ENCODE measurements at places on chromosomes 4 and X.
A peak's percentile ranks its signal among the peaks of the same experiment; 100 is the strongest.

GRCh38 chr4:113725963-113726362 is 35.6 kb downstream of the CAMK2D start:
- DNase-seq, result no peak

- peak; percentile 4 for DNase-seq
Measured at GRCh38 chrX:152915541-152916241, 17.8 kb downstream of the ZNF185 start.

GRCh38 chrX:53718073-53718472 is 31.6 kb upstream of the HUWE1 start:
- no peak for DNase-seq

DNA sequence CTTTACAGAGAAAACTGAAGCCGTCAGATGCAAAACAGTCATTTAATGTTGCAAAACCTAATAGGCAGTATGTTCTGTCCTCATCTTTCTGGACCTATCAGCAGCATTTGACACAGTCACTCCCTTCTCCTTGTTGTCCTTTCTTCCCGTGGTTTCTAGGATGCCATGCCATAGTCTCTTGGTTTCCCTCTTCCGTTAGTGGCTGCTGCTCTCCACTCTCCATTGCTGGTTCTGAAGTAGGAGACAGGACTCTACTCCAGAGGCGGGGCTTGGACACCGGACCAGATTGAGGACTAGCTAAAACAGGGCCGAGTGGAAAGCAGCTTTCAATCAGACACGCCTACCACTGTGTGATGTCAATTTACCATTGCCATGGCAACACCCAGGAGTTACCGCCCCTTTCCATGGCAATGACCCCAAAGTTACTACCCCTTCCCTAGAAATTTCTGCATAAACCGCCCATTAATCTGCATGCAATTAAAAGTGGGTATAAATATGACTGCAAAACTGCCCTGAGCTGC is 88.8 kb upstream of the CCDC160 start:
- no peak for DNase-seq

- no peak for DNase-seq
Measured at GRCh38 chrX:52576946-52577345, 60.1 kb upstream of the XAGE1B start.

GRCh38 chrX:65677954-65678469 is 10.6 kb downstream of the MSN start:
- no peak for DNase-seq

DNA sequence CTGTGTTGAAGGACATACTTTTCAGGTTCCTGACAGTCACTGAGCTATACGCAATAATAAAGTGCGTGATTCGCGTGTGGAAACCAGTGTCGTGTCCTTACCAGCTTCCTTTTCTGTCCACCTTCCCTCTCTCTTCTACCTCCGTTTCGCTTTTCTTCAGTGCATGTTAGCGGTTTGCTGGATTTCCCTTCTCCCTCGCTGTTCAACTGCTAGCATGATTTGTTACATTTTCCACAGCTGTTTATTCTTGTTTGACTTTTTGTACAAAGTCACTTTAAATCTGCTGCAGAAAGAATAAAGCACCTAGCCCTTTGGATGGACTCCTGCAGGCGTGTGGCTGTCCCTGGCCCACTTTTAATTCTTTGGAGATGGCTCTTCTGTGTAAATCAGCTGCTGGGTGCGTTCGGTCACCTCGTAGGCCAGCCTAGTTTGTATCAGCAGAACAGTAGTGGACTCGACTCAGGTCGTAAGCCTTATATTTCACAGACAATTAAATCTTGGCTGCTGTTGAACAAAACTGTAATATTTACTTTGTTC is 8.9 kb upstream of the HAND2 start:
- no peak for DNase-seq

- DNase-seq, result no peak
Measured at GRCh38 chr4:56511098-56511497, 5.5 kb downstream of the ARL9 start.

- no peak for DNase-seq
Measured at GRCh38 chr4:187077744-187078401, 354.2 kb upstream of the FAT1 start.
